Activated CD4-positive, CD25-positive, alpha-beta regulatory T cell treated with anti-CD3 and anti-CD28 coated beads, Interleukin-2, amount 50 U/mL, for 72 hours (primary cell): ENCODE measurements at places on chromosomes 1 and 21.

- no peak for DNase-seq
Measured at GRCh38 chr1:47763591-47764171, 233.5 kb downstream of the TRABD2B start.

DNA sequence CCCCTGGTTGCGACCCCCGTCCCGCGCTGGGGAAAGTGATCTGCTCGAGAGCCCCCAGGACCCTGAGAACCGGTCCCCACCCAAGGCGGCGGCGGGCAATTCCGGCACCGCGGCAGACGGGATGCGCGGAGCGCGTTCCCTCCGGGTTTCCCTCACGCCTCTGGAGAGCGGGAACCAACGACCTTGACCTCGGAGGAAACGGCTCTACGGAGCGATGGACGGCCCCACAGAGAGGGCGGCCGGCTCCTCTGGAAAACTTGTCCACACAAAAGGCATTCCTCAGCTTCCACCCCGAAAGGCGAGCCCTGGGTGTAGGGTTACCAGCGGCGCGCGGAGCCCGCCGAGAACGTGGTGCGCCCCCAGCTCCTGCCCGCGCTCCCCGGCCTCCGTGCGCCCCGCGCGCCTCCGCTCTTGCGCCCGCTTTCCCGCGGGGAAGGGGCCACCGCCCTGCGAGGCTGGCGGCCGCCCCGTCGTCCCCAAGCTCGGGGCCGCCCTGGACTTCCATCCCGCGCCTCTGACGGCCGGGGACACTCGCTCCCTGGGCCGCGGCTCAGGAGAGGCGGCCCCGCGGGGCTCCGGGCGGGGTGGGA lies 391 bp upstream of the KIAA1614 start:
- DNase-seq, result no peak

- no peak for DNase-seq
Measured at GRCh38 chr1:42970143-42970542, 11.5 kb upstream of the SLC2A1 start.

DNA sequence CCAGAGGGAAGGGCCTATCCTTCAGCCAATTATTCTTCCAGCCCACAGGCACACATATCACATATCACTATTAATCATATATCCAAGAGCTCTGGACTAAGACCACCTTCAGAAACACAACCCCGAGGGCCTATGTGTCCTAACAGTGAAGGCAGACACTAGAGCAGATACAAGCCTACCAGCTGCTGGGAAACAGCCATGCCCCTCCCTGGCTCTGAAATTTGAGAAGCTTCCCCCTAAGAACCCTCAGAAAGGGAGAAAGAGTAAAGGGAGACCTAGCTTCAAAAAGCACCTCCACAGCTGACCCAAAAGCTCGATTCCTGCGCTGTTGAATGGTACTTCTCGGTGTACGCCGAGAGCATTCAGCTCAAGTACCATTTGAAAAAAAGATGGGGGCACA lies 17.4 kb downstream of the CNN3 start:
- no peak for DNase-seq

DNA sequence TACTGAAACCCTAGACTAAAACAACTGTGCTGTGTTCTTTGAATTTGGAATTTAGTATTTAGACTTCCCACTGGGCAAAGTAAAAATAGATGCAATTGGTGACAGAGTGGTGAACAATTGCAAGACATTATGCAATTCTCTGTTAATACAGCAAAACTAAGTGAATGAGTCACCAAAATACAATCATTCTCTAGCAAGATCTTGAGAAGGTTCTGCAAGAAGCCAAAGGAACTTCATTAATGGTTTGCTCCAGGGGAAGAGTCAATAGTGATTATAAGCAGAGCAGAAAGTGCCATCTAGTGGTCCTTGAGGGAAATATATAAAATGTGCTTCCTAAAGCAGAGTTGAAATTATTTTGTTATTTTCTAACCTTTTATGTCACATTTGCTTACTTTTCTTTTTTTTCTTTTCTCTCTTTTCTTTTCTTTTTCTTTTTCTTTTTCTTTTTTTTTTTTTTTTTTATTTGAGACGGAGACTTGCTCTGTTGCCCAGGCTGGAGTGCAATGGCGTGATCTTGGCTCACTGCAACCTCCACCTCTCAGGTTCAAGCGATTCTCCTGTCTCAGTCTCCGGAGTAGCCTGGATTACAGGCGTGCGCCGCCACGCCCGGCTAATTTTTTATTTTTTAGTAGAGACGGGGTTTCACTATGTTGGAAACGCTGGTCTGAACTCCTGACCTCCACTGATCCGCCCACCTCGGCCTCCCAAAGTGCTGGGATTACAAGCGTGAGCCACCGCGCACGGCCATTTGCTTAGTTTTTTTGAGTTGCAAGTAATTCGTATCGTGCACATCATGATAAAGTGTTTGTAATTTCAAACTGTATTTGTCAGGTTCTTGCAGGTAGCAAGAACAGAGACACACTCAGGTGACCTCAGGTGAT lies 99.2 kb downstream of the CTH start:
- no peak for DNase-seq

DNA sequence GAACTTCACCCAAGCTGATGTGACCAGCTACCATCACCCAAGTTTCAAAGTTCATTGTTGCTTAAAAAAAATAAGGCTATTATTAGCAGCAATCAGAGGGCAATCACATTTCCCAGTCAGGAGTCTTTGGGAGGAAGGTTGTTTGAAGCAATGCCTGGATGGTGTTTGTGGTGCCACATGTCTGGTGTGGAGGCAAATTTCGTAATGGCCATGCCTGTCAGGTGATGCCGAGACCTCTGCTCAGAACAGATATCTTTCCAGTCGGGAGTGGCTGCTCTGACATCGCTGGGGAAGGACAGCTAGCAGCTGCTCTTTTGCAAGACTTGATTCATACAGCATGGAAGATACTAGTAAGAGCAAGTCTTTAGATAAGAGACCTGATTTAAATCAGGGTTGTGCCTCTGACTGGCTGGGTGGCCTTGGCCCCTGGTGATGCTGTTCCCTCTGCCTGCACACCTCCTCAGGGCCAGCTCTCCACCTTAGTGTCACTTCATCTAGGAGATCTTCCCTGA lies 187.8 kb upstream of the JUN start:
- no peak for DNase-seq

GRCh38 chr1:1928231-1929101 lies 9.4 kb upstream of the TMEM52 start:
- DNase-seq, result no peak

- DNase-seq, result no peak
Measured at GRCh38 chr1:40067023-40067422, 26.5 kb downstream of the CAP1 start.

- no peak for DNase-seq
Measured at GRCh38 chr1:101136271-101136670, 100.5 kb upstream of the S1PR1 start.

DNA sequence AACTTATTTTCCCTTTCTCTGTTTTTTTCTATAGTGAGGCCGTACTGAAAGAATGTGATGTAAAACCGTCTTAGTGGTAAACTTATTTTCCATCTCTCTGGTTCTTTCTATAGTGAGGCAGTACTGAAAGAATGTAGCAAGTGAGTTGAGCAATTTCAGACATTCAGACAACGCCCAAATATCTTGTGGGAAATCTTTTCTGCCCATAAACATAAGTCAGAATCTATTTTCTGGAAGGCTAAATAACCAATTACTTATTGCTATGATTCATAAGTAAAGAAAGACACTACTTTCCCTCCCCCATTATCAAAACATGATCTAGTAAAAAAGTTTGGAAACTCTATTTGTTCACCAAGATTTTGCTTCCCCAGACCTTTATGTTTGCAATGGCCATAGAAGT lies 18.8 kb upstream of the SCCPDH start:
- no peak for DNase-seq

DNA sequence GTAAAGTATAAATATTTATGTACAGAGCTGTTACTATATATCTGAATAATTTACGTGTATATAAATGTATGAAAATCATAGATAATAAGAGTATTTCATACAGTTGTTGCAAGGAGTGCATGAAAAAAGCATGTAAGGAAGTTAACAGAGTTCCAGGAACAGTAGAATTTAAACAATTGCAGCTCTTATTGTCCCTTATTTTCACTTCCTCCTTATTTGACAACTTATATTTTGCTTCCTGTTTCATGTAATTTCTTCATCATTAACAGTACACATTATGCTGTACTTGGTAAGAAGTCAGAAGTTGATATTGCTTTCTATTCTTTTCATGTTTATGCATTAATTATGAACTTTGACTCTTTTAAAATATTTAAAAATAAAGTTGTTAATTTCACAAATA lies 681.5 kb downstream of the LRRIQ3 start:
- no peak for DNase-seq

DNA sequence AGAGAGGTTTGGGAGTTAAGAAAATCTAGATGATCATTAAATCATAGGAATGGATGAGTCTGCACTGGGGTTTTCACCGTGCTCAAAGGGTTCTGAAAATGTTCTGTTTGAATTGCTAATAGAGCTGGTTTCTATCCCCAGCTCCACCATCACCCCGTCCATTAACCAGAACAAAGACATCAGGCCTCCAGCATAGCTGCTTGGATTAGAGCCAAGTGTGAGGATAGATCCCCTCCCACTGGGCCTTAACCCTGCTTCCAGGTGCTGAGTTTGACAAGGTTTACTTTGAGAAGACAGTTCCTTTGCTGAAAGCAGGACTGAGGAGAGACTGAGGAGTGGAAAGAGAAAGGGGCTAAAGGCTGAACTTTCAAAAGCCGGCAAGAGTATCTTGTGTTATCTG lies 48.3 kb downstream of the MPZL1 start:
- DNase-seq, result no peak

DNA sequence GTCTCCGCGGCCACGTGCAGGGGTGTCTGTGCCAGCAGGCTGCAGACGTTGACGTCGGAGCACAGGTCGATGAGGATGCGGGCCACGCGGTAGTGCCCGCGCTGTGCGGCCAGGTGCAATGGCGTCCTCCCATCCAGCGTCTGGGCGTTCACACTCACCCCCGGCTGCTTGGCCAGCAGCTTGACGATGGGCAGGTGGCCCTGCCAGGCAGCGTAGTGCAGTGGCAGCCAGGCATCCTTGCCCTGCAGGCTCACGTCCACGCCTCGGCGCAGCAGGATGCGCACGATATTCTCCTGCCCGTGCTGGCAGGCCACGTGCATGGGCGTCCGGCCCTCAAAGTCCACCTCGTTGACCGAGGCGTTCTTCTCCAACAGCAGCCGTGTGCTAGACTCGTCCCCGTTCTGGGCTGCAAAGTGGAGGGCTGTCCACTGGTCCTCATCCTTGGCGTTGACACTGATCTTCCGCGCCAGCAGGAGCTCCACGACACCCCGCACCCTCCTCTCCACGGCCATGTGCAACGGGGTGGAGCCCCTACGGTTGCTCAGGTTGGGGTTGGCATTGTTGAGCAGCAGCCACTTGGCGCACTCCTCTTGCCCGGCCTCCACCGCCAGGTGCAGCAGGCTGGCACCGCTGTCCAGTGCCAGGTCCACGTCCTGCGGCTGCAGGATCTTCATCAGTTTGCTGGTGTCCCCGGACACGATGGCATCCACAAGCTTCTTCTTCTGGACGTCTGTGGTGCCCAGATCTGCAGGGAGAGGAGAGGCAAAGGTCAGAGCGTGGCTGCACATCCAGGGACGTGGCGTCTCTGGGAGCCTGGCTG lies 25.4 kb downstream of the RIPK4 start:
- no peak for DNase-seq

GRCh38 chr1:174116042-174116441 lies 43.3 kb upstream of the RABGAP1L start:
- no peak for DNase-seq

DNA sequence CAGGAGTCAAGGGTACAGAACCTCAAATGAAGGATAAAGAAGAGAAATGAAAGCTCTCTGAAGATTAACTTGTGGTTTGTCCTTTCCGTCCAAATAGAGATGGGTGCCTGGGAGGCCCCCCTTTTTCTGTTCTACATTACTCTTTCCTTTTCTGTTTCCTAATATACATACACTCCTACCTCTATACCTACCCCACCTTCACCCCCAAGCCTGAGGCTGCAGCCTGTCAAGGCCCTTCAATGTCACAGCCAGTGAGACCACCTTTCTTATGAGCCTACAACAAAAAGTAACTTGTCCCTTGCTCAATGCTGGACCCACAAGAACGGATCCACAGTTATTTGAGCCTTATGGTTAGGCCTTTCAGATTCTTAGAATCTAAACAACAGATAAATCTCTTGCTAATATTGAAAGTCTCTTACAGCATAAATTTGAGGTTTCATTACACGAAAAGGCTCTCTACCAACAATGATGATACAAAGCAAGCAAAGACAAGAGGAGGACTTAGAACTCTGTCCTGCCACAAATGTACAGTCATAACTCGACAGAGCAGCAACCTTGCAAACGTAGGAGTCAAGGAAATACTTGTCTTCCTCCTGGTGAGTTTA lies 4.1 kb upstream of the TRAF3IP3 start:
- no peak for DNase-seq

DNA sequence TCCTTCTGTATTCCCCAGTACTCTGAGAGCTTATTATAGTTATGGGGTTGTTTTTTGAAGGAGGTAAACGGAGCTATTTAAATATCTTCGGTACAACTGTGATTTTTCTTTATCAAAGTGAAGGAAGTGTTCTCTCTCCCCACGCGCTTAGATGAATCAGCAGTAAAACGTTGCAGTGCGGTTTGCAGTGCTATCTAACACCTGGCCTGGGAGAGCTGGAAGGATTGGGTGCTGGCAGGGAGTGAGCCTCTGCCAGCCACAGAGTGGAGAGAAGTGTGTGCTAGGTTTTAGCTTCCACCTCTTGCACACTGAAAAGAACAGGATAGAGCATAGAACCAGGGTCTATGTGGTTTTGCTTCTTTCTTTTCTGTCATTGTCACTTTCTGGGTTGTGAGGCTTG lies 165.9 kb downstream of the SDCCAG8 start:
- DNase-seq, result no peak

- DNase-seq, result peak; percentile 62
Measured at GRCh38 chr1:31955917-31956736, 18.0 kb upstream of the PTP4A2 start.

- DNase-seq, result no peak
Measured at GRCh38 chr21:40531431-40532110, 315.4 kb downstream of the DSCAM start.

DNA sequence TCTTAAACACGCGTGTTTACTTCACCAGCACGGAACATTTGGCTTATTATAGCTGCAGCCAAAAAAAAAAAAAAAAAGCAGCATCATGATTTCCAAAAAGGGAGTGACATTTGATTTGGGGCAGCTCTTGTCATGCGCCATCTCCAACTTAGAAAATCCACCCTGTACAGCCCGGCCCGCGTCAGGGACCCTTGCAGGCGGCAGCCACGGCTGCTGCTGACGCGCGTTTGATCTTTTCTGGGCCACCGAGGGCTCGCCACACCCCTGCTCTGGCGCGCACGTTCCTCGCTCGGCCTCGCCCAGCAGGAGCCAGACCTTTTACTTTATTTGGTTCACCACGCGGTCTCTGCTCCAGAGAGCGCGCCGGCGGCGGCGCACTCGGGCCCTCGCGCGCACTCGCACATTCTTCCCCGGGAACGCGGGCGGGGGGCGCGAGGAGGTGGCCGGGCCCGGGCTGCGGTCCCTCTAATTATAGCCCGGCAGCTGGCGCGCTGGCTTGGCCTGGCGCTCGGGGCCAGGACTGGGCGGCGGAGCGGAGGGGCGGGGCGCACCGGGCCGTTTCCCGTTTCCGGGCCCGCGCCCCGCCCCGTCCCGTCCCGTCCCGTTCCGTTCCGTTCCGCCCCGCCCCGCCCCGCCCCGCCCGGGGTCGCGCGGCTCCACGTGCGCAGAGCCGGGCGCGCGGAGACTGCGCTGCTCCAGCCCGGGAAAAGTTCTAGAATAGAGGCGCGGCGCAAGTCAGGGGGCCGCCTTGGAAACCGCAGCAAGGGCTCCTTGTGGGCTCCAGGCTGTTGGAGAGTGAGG lies 10.2 kb downstream of the IRF2BP2 start:
- peak; percentile 69 for DNase-seq

- no peak for DNase-seq
Measured at GRCh38 chr1:211874521-211875347, 44.2 kb upstream of the LPGAT1 start.

- no peak for DNase-seq
Measured at GRCh38 chr1:31361607-31362006, 11.3 kb downstream of the FABP3 start.
